Naive B cell (primary cell): ENCODE measurements at places on chromosomes 6 and 20.

- no peak for DNase-seq
These were observed 73.3 kb downstream of the SLC22A23 start for GRCh38 chr6:3383525-3383924.

DNA sequence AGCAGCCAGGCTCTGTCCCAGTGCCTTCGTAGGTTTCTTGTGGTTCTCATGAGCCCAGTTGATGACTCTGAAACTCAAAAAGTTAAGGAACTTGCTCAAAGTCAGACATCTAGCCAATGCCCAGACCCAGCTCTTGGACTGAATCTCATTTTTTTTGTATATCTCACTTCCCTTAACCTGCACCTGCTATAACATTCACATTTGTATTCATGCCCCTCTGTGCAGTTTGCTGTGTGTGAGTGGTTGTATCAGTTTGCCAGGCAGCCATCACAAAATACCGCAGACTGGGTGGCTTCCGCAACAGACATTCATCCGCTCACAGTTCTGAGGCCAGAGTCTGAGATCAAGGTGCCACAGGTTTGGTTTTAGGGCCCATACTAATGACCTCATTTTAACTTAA lies 49.9 kb downstream of the IPCEF1 start:
- DNase-seq = peak; percentile 23

GRCh38 chr6:46832816-46833215 lies 39.6 kb downstream of the MEP1A start:
- no peak for DNase-seq

DNA sequence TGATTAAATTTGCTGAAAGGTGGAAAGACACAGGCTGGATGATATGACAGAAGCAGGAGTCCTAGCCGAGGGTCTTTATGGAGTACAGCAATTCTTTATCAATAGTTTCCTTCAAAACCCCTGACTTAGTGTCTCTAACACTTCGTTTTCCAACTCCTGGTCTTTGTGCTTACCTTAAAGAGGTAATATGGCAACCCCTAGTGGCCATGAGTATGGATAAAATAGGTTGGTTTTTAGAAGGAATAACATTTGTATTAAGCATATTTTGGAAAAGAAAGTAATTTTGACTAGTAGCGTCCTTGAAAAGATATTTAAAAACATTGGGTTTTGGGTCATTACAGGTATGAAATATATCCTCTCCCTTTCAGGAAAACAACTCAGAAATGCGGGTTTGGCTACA lies 51.9 kb downstream of the VGLL2 start:
- no peak for DNase-seq

DNA sequence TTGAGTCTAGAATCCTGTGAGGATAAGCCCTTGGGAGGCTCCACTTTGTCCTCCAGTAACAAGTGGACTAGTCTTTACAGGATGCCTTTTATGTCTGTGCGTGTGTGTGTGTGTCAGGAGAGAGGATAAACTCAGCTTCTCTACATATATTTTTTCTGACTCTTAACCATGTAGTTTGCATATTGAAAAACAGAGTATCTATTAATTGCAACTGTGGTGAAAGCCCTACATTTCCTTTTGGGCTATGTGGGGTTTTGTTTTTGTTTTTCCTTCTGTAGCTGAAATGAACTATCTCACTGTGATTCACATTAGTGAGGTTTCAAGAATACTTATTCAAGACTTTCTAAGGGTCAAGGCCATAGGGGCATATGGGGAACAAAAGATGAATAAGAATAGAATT lies 17.7 kb downstream of the TPBG start:
- DNase-seq = no peak

DNA sequence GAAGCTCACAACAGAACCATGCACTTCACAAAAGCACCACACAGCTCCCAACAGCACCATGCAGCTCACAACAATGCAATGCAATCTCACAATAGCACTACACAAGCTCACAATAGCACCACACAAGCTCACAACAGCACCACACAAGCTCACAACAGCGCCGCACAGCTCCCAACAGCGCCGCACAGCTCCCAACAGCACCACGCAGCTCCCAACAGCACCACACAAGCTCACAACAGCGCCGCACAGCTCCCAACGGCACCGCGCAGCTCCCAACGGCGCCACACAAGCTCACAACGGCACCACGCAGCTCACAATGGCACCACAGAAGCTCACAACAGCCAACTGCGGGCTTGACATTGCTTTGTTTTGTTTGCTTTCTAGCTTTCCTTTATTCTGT lies 198.1 kb downstream of the DLL1 start:
- DNase-seq = no peak

GRCh38 chr6:156775717-156776116 lies 1.5 kb upstream of the ARID1B start:
- no peak for DNase-seq

DNA sequence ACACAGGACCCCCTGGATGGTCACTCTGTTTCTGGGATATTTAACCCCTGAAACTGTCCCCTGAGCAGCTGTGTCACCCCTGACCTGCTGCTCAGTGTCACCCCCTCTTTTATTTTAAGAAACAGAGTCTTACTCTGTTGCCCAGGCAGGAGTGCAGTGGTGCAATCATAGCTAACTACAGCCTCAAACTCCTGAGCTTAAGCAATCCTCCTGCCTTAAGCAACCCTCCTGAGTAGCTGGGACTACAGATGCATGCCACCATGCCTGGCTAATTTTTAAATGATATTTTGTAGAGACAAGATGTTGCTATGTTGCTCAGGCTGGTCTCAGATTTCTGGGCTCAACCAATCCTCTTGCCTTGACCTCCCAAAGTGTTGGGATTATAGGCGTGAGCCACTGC lies 21.5 kb upstream of the GTSF1L start:
- DNase-seq = no peak

DNA sequence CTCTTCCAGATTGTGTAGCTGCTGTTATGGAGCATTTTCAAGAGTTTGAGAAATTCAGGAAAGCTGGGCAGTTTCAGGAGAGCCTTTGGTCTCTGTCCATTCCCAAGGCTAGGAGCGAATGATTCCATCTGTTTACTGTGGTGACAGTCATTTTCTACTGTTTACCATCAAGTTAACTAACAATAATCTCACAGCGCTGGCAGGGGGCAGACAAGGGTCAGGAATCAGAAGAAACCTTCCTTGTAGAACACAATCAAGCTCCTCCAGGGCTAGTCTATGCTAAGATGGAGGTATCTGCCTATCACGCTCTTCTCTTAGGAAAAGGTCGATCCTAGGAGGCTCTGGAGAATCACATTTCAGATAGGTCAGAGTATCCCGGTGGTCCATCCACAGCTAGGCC lies 293.9 kb downstream of the KIF16B start:
- DNase-seq = no peak

DNA sequence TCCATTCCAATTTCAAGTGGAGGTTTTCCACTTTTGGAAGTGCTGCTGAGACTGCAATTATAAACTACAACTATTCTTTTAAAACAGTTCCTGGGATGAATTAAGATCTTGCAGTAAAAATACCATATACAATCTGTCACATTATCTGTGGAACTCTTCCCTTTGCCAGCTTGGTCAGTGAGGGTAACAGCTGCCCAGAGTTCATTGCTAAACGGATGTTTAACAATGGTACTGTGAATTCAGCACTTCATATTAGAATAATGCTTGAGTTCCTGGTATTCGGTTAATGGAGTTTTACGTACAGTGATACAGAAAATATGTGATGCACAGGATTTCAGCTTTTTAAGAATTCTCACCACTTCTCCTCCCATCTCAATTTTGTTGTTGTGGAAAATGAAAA lies 51.5 kb downstream of the KCNS1 start:
- DNase-seq = no peak

DNA sequence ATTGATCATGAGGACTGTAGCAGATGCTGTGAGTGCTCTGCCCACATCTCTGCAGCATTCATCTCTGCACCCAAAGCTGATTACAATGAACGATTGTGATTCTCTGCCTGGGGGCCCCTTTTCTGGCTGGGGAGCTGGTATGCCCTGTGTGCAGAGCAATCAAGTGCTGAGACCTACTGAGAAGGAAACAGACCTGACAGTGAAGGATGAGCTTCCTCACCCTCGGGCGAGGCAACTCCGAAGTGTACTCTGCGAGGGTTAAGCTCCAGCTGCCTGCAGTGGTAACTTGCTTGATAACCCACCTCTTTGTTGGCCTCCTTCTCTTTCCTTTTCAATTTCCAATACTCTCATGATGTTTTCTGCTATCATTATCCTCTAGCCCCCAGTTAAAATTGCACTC lies 289.7 kb upstream of the RNF24 start:
- DNase-seq = no peak

DNA sequence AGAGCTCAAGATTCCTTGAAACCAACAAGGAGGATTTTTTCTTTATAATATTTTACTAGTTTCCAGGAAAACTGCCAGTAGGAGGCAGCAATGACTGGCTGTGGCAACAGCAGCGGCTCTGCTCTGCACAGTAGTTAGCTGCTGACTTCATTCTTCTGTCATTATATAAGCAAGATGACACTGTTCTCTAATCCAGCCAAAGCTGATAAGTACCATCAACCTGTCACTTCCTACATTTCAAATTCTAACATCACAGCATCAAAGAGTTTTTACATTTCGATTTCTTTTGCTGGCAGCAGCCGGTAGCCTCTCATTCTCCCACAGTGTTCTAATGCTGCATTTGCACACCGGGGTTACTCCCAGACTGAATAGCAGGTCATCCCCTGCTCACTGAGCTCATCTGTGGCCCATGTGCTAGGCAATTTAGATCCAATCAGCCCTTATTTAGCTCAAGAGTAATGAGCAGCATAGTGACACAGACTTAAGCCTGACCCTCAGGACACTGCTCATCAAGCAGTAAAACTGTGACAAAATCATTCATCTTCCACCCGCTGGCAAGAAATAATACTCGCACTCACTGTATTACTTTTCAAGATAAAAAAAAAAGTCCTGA lies 67.8 kb downstream of the MMS22L start:
- no peak for DNase-seq

GRCh38 chr6:146498309-146498708 lies 45.3 kb upstream of the RAB32 start:
- no peak for DNase-seq

GRCh38 chr6:14709066-14709670 lies 536.7 kb upstream of the JARID2 start:
- no peak for DNase-seq

GRCh38 chr20:45495501-45495941 lies 19.9 kb downstream of the SPINT3 start:
- DNase-seq = no peak

DNA sequence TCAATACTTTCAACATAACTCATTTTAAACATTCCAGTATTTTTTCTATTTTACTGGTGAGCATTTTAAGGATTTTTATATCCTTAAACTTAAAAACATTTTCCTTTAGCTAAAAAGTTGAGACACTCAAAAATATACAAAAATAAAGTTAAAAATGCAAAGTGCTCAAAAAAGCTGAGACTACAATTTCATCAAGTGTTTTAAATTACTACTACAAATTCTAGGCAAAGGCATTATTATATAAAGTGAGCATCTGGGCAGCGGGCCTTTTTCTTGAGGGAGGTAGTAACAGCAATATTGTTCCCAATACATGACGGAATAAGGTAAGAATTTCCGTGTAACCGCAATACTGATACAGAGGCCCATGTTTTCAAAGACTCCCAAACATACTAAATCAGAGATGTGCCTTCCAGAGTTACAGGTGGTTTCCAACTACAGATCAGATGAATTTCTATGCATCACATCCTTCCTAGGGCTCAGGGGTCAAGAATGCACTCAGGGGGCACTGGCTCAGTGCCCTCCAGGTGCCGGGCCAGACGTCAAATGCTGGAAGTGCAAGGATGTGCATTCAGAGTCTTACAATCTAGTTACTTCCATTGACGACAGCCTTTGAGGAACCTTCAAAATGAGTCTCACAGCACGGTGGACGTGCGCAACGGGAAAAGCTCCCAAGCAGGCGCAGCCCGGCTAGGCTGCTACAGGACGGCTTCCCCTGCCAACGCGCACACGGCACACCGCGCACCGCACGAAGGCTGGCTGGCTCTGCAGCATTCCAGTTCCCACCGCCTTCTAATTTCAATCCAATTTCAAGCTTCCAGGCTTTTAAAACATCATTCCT lies 1.7 kb downstream of the PHF10 start:
- DNase-seq = peak; percentile 41

GRCh38 chr6:45326698-45327417 lies 1.3 kb upstream of the RUNX2 start:
- DNase-seq = no peak

DNA sequence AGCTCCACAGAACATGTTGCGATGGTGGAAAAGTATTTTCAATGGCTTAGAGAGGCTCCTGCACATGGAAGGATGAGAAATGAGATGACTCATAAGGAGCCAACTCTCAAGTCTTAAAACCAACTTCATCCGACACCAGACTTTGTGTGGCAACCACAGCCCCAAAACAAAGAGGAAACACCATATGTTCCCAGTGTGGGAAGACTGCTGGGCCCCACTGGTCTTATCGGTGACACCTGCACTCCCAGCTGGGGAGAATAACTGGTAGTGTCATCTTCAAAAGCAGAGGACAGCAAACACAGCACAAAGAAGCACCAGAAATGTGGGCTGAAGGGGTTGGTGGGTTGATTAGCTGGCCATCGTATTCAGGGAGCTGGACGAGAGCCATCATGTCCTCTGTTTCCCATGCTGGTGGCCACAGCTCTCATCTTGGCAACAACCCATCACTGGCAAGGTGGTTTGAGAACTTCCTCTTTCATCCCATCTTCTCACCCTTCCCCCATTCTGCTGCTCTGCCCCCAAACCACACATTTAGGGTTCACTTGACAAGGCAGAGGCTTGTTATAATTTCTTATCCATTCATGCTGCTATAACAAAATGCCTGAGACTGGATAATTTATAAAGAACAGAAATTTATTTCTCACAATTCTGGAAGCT lies 46.0 kb upstream of the TASP1 start:
- peak; percentile 41 for DNase-seq

DNA sequence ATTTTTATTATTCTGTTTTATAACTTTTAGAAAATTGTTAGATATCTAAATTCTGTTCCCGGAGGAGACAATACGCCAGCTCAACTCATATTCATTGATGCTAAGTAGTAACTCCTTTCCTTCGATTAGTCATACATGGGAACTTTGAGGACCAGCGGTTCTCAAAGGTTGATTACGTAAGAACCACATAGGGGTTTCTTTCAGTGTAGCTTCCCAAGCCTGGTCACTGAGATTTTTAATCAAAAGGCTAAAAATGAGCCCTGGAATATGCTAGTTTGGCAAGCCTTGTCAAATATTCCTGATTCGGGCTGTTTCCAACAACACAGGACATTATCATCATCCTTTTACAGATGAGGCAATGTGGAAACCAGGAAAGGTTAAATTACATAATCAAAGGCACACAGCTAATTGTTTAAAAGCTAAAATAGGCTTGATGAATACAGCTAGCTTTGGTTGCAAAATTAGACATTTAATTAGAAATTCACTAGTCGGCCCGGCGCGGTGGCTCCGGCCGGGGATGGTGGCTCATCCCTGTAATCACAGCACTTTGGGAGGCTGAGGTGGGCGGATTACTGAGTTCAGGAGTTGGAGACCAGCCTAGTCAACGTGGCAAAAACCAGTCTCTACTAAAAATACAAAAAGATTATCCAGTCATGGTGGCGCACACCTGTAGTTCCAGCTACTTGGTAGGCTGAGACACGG lies 14.6 kb upstream of the MEI4 start:
- no peak for DNase-seq

DNA sequence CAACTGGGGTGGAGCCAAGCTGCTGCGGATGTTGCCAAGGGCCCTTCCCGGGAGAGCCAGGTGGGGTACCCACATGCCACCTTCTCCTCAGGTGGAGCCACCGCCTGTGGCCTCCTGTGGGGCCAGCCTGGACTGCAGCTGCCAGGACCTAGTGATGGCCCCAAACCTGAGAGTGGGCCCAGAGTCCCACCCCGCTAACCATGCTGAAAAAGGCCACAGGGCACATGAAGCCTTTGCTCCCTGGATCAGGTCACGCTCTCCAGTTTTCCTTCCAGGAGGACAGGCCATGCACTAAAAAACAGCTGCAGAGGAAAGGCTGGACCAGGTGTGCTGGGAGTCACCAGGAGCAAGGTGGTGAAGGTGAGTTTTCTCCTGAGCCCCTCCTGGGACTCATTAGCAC lies 73.9 kb upstream of the SLC22A16 start:
- no peak for DNase-seq
